ENCODE measurements at places on chromosomes 16 and 17.

GRCh38 chr17:1116602-1117001 is 63.2 kb downstream of the ABR start:
- no peak for DNase-seq

- DNase-seq: no peak
Observed at GRCh38 chr16:81532491-81533174, 88.0 kb downstream of the CMIP start.

GRCh38 chr16:86390335-86390734 is 120.0 kb upstream of the FOXF1 start:
- no peak for DNase-seq

GRCh38 chr17:303168-303567 is 49.4 kb downstream of the RPH3AL start:
- no peak for DNase-seq

- no peak for DNase-seq
Observed at GRCh38 chr17:66152756-66153155, 39.2 kb downstream of the CEP112 start.

GRCh38 chr16:67026570-67026969 is 2.4 kb upstream of the CBFB start:
- no peak for DNase-seq

DNA sequence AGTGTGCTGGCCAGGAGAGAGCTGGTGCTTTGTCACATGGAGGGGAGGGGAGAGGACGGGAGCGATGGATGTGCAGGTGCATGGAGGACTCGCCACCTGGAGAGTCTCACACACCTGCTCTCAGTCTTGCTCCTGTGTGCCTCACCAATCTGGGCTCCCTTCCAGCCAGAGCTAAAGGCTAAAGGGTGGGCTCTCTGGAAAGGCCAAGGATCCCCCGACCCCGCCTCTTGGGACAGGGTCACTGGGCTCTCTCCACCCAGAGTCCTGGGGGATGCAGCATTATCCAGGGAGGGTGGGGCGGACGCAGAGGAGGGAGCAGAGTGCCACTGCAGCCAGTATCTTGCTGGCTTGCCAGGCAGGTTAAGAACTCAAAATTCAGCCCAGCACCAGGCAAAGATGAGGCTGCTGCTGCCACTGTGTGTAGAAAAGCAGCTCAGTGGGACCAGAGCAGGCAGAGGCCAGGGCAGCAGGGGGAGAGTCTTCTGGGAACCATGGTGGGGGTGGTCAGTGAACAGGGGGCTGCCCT is 5.4 kb upstream of the STAT5B start:
- no peak for DNase-seq

All from NCI-H446 (cell line).